Ureter (tissue), 1 donor: ENCODE measurements at places on chromosomes 11 and 22. TPM values are rescaled to one million over a fixed set of nuclear protein-coding genes. Genes with fewer than 3 reads are reported as not detected.

DNA sequence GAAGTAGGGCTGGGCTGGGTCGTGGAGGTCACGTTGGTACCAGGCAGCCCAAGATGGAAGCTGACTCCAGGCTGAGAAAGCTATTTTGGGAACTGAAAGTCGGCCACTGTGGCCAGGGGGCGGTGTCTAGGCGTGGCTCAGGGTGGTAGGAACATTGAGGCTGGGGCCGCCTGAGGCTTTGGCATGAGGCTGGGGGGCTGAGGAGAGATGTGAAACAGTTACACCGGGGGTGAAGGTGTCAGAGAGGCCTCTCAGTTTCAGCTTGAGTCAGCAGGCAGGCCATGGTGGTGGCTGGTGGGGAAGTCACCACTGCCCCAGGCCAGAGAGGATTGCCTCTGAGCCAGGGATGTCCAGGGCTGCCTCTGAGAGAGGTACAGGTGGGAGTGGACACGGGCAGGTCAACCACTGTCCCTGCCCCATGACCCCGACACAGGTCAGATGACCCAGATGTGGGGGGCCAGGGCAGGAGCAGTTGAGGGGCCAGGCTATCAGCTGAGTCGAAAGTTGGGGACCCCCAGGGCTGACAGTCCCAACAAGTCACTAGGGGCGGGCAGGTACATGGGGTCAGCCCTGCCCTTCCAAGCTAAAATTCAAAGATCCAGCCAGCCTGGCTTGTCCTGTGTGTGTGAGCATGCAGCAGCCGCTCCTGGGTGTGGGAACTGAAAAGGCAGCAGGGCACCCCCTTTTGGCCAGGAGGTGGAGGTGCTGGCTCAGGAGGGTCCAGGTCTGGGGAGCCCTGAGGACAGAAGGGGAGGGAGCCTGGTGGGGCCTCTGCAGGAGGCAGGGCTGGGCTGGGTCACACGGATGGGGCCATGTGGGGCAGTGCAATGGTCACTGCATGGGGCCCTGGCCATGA is 7.2 kb downstream of the KCNK7 start:
- DNase-seq = no peak

DNA sequence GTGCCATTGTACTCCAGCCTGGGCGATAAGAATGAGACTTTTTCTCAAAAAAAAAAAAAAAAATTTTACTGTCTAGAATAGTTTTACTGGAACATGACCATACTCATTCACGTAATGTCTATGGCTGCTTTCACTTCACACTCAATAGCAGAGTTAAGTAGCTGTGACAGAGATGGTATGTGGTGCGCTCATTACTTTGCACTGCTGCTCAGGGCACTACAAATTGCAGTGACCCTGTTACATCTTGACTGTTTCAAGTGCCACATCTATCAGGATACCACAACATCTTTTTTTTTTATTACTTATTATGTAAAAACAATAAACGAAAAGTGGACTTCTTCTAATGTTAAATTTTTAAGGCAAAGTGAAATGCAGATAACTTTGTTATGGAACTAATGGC is 110.3 kb downstream of the ARHGAP20 start:
- no peak for DNase-seq

DNA sequence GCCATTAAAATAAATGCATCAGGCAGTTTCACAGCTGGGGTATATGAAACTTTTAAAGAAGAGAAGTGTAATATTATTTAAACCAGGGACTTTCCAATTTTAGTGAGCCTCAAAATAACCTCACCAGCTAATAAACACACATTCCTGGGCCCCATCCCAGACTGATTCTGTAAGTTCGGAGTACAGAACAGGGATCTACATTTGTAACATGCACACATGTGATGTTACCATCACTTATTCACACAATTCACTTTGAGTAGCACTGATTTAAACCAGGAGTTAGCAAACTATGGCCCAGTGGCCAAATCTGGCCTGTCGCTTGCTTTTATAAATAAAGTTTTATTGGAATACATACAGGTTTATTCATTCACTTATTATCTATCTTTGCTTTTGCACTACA is 62.0 kb downstream of the STK33 start:
- no peak for DNase-seq

DNA sequence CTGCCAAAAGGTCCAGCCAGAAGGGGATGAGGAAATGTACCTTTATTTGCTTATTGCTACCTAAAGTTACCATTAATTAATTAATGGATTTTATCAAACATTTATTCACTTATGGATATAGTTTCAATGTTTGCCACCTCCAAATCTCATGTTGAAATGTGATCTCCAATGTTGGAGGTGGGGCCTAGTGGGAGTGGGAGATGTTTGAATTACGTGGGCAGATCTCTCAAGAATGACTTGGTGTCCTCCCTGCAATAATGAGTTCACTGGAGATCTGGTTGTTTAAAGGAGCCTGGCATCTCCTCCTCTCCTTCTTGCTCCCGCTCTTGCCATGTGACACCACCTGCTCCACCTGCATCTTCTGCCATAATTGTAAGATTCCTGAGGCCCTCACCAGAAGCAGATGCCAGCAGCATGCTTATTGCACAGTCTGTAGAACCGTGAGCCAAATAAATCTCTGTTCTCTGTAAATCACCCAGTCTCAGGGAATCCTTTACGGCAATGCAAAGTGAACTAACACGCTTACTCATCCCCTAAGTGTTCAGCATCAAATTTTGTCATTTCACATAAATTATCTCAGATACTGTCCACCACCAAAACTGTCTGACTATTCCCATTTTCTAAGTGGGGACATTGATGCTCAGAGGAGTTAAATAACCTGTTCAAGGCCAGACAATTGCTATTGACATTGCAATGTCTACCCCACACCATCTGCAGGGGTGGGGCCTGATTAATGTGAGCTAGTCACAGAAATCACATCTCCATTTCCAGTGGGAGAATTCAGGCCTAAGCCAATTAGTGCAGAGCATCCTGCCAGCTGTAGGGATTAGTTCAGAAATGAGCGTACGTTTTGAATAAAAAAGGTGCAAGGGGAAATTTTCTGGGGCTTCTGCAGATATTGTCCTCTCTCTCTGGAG is 51.6 kb upstream of the SYN3 start:
- no peak for DNase-seq

GRCh38 chr11:16793511-16793910 is 55.1 kb downstream of the C11orf58 start:
- no peak for DNase-seq

DNA sequence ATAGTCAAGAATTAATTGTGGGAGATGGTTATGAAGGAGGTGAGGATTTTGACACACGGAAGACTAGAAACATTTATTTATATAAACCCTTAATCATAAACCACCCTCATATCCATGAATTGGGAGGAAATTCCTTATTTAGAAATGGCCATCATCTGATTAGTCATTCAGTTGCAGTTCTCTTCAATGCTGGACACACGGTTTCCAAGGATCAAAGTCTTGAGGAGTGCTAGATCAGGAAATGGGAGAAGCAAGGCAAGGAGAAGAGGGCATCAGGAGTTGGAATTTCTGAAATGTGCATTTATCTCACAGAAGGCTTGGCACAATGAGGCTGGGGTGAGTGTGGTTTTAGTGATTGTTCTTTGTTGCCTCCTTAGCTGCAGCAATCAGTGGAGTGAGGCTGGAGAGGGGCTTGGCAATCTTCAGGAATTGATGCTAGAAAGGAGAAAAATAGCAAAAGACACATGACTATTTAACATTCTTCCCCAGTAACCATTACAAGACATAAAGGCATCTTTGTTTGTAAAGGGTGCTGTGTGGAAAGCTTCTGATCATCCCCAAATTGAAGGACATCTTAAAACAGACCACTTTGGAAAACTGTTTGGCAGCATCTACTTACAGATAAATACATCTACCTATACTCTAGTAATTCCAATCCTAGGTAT is 21.6 kb upstream of the GDPD4 start:
- DNase-seq = no peak

GRCh38 chr22:40641269-40641668 is 4.8 kb upstream of the MRTFA start:
- no peak for DNase-seq

DNA sequence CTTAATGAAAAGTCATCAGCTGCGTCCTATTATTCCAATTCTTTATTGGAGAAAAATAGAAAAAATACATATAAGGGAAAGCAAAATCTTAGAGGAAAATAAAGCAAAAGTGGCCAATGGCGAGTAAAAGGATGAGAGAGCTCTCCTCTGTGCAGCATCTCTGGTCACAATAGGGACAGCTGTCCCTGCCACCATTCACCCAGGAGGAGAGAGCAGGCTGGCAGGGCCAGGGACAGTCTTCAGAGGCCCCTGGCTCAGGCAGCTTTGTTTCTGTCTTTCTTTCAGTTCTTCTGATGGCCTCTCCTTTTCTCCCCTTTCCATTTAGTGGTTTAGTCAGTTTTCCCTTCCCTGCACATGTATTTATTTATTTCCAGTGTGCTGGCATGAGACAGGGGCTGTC is 941.3 kb downstream of the NTM start:
- no peak for DNase-seq

DNA sequence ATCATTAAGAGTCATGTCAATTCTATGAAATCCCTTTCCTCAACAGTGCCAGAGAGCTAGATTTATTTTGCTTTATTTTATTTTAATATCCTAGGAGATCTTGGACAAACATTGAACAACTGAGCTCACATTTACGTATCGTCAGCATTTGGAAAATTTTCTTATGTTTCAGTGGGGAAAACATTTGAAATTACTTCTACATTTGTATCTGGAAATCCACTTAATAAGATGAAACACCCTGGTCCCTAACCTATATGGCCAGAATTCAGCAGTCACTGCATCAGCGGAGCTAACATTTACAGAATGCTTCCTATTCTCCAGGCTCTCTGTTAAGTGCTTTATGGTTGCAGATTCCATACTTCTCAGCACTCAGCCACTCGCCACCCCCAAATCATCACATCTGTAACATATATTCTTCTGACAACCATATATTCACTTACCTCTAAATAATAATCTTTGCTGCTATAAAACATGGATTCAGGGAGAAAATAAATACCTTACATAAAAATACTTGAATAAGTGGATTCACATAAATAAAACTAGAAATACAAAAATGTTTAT is 773.9 kb downstream of the JRKL start:
- no peak for DNase-seq

DNA sequence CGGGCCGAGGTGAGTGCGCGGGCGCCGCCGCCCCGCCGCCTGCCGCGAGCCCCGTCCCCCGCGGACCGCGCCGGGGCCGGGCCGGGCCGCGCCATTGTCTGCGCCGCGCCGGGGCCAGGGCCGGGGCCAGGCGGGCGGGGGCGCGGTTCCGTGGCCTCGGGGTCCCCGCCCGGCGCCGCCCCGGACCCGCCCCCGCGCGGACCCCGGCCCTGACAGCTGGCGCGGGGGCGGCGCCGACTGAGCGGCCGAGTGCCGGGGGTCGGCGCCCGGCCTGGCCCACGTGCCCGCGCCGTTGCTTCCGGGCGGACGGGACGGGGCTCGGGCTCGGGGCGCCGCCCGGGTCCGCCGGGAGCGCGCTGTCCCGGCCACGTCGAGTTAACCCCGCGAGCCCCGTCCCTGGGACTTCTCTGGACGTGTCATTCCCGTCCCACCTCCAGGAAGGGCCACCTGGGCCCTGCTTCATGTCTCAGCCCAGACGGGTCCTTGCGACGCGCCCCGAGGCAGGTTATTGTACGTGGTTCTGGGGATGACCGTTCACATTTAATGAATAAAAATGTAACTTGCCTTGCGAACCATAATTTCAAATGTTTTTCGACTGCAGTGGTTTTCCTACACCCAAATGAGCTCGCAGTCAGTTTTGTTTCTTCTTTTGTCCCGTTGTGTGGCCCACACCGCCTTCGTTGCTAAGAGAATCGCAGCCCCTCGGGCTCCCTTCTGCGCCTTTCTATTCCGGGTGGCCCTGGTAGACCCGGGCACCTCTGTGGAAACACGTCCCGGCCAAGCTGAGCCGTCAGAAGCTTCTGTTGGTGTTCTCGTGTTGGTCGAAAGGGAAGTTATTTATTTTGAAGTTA is 562 bp downstream of the ZBED4 start:
- DNase-seq = no peak

- no peak for DNase-seq
These were observed 47.0 kb downstream of the RCN1 start for GRCh38 chr11:32137869-32138268.

GRCh38 chr11:19907839-19908238 is 195.2 kb downstream of the NAV2 start:
- DNase-seq = no peak

Gene KCNA4
- total RNA-seq = not detected

Gene DDI1
- not detected for total RNA-seq

Gene HSPA8
- total RNA-seq = 1,206 TPM

Gene AKIP1
- total RNA-seq = 17.7 TPM

Gene VSIG10L2
- total RNA-seq = 0.75 TPM

Gene FJX1
- total RNA-seq = 13.4 TPM

Gene ACTN3
- 0.16 TPM for total RNA-seq

Gene P2RY2
- 20.2 TPM for total RNA-seq

Gene SMIM35
- 0.13 TPM for total RNA-seq
